Trophoblast cell (in vitro differentiated cells and primary cell): ENCODE measurements at places on chromosomes 5 and 9.

GRCh38 chr9:72564479-72565281, 43.3 kb downstream of the TMC1 start:
- DNase-seq: no peak

GRCh38 chr5:52428977-52429489, 358.7 kb upstream of the ITGA1 start:
- no peak for DNase-seq

DNA sequence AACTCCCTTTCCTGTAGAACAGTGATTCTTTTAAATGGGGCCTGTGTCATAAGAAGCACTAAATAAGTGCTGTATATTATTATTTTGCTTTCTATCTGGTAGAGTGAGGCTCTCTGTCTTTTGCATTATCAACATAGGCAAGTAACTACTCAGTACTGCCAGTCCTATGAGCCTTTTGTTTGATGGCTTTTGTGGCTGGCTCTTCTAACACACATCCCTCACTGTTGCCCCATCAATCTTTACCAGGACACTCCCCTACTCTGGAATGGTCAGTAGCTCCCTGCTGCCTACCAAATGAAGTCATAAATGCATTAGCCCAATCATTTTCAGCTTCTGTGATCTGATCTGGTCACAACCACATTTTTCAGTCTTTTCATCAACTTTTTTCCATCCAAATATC, 137.6 kb downstream of the INSYN2B start:
- no peak for DNase-seq

DNA sequence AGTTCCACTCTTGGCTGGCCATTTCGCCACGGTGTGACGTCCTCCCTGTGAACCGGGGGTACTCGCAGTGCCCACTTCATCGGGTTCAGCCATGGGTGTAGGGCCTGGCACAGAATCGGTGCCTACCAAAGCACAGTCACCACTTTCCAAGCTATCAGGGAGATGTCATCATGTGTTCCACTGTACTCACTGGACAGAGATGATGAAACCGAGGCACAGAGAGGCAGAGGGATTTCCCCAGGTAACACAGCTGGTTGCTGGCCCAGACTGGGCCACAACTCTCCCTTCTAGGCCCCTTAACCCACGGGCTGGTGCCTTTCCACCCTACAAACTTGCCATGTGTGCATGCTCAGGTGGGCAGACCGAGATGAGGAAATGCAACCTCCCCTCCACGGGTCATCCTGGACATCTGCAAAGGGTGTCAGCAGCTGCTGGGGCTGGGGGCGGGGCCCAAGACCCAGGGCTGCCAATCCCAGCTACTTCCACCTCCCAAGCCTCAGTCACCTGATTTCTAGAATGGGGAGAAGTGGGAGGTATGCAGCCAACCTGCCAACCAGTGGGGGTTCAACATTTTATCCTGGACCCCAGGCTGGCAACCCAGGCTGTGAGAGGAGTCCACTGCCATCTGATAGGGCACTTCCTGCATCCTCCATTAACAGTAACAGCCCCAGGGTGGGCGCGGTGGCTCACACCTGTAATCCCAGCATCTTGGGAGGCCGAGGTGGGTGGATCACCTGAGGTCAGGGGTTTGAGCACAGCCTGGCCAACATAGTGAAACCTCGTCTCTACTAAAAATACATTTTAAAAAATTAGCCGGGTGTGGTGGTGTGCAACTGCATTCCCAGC, 893 bp upstream of the SH2D3C start:
- no peak for DNase-seq

DNA sequence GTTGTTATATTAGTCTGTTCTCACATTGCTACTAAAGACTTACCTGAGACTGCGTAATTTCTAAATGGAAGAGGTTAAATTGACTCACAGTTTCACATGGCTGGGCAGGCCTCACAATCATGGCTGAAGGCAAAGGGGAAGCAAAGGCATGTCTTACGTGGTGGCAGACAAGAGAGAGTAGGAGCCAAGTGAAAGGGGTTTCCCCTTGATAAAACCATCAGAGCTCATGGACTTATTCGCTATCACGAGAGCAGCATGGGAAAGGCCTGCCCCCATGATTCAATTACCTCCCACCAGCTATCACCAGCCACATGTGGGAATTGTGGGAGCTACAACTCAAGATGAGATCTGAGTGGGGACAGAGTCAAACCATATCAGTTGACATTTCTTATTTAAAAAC, 374.5 kb upstream of the RORB start:
- no peak for DNase-seq

DNA sequence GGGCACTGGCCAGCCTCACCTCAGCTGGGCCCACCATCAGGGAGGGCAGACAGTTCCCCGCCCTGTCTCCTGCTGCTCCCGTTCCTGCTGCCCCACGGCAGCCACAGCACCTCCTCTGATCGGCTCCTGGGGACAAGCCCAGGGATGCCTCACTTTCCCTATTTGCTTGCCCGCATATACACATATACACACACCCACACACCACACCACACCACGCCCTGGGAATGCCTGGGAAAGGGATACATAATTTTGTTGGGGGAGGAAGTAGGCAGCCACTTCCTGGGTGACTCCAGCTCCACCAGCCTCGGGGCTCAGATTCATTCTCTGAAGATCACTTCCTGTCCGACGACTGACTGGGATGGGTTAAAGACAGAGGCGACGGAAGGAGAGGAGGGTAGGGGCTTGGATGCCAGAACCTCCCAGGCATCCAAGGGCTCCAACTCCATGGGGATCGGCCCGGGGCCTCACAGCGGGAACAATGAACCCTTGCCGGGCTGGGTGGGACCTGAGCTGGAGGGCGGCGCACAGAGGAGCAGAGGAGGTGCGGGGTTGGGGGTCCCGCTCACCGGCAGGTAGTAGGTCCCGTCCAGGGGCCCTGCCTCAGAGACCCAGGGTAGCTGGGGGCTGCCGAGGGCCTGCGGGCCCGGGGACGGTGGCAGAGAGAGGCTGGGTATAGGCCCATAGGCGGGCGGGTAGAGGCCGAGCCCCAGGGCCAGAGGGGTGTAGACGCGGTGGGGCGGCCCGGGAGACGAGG, 2.0 kb upstream of the MZB1 start:
- DNase-seq: no peak

- no peak for DNase-seq
Observed at GRCh38 chr9:35537913-35538312, 48.0 kb downstream of the RUSC2 start.

DNA sequence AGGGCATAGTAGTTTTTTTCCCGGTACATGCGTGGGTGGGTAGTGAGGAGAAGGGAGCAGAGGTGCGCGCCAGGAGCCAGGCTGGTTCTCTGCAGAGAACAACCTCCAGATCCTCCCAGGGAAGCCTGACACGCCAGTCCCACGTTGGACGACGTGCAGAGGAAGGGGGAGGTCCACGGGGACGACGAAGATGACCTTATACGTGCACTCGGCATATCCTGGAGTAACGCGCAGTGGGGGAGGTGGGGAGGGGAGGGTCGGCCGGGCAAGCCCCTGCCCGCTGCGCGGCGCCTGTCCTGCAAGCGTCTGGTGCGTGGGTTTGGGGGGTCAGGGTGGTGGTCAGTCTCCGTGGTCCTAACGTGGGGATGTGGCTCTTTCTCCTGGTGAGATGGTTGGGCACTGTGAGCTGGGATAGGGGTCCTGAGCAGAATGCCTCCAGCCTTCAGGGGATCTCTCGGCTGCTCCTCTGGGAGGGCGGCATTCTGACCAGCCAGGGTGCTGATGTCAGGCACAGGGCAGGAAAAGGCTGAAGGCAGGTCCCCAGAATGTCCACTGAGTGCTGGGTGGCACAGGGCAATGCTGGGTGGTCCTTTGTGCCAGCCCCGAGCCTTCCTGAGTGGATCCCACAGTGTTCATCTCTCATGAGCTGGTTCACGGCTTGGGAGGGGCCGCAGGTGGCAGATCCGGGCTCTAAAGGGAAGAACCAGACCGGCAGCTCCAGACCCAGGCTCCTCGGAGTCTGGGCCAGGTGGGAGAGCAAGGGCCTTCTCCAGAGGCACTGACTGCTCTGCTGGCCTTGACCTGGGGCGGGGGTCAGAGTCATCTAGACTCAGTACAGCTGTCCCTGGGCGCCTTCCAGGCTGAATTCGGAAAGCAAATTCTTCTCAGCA, 10.5 kb upstream of the SCGB3A1 start:
- no peak for DNase-seq

- no peak for DNase-seq
Observed at GRCh38 chr5:29263915-29264351, 1929.6 kb upstream of the CDH6 start.

DNA sequence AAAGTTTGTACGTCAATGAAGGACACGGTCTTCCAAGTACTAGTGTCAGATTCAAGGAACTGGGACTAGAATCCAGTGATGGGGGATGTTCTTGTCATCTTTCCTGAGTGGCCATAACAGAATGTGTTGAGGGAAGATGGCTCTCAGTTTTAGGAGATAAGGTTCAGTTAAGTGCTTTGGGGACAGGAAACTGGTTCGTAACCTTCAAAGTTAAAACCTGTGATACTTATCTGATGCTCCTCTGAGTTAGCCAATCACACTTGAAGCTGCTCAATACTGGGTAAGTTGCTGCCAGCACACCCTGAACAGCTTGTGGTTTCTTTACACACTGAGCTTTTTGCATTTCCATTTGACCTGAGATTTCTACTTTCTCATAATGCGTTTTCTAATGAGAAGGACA, 64.4 kb downstream of the PIK3R1 start:
- no peak for DNase-seq

- DNase-seq: no peak
Observed at GRCh38 chr9:92736563-92737215, 27.9 kb downstream of the BICD2 start.
